ENCODE measurements at places on chromosomes 7 and 10. TPM values are rescaled to one million over a fixed set of nuclear protein-coding genes. Genes with fewer than 3 reads are reported as not detected.

PTN gene
- total RNA-seq = 3.2 TPM

GIMAP8 gene
- 41.4 TPM for total RNA-seq

TMEM229A gene
- total RNA-seq = not detected

ZNF777 gene
- total RNA-seq = 7.8 TPM

HYAL4 gene
- total RNA-seq = not detected

VWA2 gene
- 0.45 TPM for total RNA-seq

NAT16 gene
- not detected for total RNA-seq

FAM25A gene
- not detected for total RNA-seq

NDUFA5 gene
- 53.6 TPM for total RNA-seq

GRCh38 chr7:130894146-130894908 lies 160.3 kb upstream of the KLF14 start:
- DNase-seq = peak; percentile 66

- no peak for DNase-seq
Measured at GRCh38 chr7:2640482-2640830, 8.7 kb downstream of the TTYH3 start.

DNA sequence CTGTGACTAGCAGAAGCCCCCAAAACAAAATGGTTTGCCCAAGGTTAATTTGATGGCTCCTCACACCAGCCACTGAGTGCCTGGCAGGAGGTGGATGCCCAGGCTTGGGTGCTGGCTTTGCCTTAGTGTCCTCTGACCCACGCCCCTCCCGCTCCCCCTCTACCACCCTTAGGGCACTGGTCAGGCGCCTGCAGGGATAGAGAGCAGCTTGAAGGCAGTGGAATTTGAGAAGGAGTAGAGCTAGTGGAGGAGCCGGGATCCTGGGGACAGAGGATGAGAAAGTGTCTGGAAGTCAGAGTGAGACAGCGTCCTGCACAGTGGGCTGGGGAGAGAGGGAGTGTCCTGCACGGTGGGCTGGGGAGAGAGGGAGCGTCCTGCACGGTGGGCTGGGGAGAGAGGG lies 139.4 kb downstream of the DNAJB6 start:
- peak; percentile 58 for DNase-seq

DNA sequence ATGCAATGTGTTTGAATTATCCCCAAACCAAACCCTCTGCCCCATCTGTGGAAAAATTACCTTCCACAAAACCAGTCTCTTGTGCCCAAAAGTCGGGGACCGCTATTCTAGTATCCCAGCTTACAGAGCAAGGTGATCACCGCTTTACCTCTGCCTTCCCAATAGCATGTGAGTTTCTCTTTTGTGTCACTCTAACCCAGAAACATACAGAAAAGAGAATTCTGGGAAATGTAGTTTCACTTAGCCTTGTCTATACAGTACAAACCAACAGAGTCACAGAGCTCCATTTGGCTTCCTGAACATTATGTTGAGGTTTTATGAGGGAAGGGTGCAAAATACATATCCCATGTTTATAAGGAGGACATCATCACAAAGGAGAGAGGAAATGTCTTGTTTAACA lies 260.3 kb upstream of the MINDY3 start:
- DNase-seq = no peak

GRCh38 chr7:67847092-67847787 lies 850.6 kb downstream of the TYW1 start:
- DNase-seq = no peak

- peak; percentile 66 for DNase-seq
Measured at GRCh38 chr10:129937351-129937751, 26.7 kb downstream of the EBF3 start.

DNA sequence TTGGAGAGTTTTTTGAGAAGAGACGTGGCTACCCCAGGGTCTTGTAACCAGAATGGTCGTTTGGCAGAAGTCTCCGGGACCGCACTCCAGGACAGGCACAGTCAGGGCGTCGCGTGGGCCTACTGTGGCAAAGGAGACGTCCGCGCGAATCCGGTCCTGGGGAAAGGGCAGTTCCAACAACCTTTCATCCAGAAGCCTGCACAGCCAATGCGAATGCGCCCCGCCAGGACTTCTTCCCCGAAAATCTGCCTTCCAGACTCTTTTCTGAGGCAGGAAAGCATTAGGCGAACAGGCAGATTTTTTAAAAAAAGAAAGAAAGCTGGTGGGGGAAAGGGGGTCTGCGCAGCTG lies 2.0 kb downstream of the HPSE2 start:
- DNase-seq = no peak

- DNase-seq = no peak
Measured at GRCh38 chr7:130667593-130668257, 823 bp downstream of the COPG2 start.

GRCh38 chr7:1814089-1814811 lies 144.2 kb downstream of the ELFN1 start:
- peak; percentile 38 for DNase-seq

- DNase-seq = no peak
Measured at GRCh38 chr10:48898426-48898825, 41.2 kb downstream of the LRRC18 start.

GRCh38 chr7:111014079-111014478 lies 76.8 kb upstream of the LRRN3 start:
- no peak for DNase-seq

- DNase-seq = no peak
Measured at GRCh38 chr7:111172564-111173257, 81.8 kb downstream of the LRRN3 start.

DNA sequence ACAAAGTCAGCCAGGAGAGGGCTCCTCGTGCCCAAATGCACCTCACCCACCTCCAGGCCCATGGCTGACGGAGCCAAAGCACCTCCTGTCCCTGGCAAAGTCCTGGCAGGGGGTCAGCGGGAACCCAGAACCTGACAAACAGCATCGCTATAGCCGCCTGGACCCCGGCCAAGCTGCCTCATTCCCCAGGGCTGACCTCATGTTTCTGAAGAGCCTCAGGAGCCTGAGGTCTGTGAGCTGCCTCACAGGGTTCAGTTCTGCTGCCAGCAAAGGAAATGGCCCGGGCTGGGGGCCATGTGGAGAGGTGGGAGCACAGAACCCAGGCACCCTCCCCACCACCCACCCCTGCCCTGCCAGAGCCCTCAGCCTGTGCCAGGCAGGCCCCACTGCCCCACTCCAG lies 4.2 kb upstream of the NANOS1 start:
- peak; percentile 96 for DNase-seq

DNA sequence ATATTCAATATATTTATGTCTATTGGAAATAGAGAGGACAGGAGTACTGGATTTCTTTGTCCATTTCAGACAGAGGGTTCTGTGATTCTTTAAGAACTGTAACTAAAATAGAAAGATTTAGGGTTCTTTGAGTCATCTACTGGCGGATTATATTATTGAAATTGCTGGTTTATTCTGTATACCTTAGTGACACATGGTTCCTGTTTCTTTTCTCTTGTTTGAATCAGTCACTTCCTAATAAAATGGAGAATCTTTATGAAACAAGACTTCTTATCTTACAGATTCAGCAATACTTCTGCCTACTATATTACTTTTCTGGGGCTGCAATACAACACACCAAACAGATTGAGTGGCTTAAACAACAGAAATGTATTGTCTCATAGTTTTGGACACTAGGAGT lies 20.8 kb upstream of the ZNF800 start:
- no peak for DNase-seq

GRCh38 chr10:124703778-124704427 lies 40.3 kb downstream of the FAM53B start:
- peak; percentile 83 for DNase-seq

- no peak for DNase-seq
Measured at GRCh38 chr7:118938845-118939244, 714.3 kb downstream of the ANKRD7 start.

GRCh38 chr10:97016728-97017473 lies 168.9 kb downstream of the SLIT1 start:
- DNase-seq = no peak

- DNase-seq = no peak
Measured at GRCh38 chr7:748446-748845, 21.4 kb upstream of the PRKAR1B start.

DNA sequence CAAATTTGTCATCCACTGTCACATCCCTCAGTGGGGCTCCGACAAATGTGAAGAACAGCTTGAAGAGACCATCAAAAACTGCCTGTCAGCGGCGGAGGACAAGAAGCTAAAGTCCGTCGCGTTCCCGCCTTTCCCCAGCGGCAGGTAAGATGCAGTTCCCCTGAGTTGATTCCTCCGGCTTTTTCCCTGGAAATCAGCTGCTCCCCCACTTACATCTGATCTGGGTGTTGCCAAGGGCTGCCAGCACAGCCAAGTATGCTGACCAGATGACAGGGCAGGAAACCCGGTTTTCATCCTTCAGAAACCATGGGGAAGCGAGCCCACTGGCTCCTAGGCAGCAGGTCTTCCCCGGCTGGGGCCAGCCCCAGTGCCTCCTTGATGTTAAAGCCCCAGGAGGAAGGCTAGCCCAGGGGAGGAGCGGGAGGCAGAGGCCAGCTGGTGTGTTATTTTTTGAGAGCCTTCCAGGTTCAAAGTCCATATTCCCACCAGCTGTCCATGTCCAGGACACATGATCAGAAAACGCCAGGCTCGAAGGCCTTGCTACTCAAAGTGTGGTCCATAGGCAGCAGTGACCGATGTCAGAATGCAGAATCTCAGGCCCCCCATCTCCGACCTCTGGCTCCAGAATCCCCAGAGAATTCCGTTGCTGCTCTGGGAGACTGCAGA lies 23.4 kb downstream of the AIFM2 start:
- DNase-seq = no peak

- no peak for DNase-seq
Measured at GRCh38 chr10:68362590-68362989, 29.9 kb upstream of the PBLD start.

- DNase-seq = no peak
Measured at GRCh38 chr10:77580482-77580881, 57.1 kb downstream of the KCNMA1 start.

GRCh38 chr10:14225379-14225778 lies 105.3 kb downstream of the FRMD4A start:
- DNase-seq = no peak
